Mucosa of gallbladder (tissue), 1 donor: ENCODE measurements at places on chromosomes 7 and 10.

DNA sequence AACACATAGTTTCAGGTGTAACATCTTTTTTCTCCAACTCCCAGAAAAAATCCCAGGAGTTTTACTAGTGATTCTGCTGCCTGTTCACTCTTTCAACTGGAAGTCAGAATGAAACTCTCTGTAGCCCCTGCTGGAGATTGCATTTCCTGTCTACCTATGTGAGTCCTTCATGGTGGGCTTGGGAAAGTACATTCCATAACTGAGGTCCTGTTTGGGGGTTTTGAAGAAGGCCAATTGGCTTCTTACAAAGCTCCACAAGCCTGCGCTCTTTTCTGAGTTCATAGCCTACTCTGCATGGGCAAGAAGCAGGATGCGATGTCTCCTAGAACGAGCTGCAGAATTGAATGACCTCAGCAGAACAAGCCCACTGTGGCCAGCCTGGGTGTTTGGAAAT, 86.7 kb downstream of the LYZL2 start:
- DNase-seq: no peak

DNA sequence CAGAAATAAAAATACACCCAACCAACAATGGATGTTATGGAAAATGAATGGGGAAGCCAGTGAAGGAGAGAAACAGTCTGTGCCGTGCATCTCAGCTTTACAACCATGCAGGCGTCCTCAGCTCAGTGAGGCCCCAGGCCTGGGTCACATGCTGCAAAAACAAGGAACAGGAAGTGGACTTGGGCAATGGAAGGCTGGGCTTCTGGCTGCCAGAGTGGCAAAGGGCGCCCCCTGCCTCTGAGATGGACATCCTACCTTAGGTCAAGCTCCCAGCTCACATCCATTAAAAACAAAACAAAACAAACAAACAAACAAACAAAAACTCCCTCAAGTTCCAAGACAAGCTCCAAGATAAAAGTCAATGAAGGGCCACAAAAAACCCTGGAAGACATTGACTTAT, 54.7 kb upstream of the AFAP1L2 start:
- DNase-seq: no peak

GRCh38 chr7:23334482-23335056, 35.4 kb downstream of the MALSU1 start:
- DNase-seq: peak; percentile 75

GRCh38 chr7:94941844-94942632, 34.6 kb downstream of the PPP1R9A start:
- DNase-seq: no peak

DNA sequence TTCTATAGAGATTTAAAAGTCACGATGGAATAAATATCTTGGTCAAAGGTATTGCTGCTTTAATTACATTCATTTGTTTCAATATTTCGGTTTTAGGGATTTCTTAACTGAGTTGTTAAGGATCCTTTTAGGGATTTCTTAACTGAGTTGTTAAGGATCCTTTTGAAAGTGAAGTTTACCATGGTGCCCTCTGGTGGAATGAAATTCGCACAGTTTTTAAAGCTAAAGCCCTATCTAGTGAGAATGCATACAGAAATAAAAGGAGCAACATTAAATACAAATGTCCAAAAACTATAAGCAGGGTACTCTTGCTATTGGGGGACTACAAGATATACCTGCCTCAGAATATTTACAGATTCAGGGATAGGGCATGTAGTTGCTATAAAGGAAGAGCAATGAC, 193.7 kb downstream of the RNLS start:
- peak; percentile 48 for DNase-seq

DNA sequence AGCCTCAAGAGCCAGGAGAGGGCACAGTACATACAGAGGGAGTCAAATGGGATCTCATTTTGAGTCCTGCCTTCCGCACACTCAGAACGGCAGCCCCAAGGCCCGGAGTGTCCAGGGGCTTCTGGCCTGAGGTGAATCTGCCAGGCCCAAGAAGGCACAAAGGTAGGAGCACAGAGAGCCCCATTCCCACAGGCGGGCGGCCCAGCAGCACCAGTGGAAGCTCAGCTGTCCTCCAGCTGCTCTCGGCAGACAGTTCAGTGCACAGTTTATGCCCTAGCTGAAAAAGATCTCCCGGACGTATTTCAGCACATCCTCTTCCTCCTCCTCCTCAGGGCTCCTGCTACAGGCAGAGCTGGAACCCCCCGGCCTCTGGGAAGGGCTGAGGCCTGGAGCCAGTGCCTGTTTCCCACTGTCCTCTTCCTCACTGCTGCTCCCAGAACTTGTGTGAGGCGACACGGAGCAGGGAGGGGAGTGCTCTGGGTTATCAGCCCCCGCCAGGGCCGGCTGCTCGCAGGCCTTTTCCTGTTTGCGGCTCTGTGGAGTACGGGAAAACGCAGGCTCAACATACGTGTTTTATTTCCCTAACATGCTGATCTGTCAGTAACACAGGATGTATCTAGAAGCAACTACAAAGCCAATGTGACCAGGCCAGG, 4.0 kb downstream of the CYREN start:
- DNase-seq: no peak

DNA sequence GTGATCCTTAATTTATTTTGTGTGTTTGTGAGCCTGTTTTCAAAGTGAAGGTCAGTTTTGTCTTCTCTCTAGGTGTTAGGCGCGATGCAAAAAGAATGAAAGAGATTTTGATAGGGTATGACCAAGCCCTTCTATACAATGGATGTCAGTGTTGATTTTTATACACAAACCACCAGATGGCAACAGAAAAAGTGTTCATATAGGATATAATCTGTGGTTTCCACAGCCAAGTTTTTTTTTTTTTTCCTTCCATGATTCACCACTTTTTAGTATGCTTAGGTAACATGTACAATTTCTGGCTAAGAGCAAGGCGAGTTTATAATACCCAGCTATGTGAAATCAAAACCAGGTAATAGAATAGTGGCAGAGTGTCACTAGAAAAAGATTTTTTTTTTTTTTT, 8.1 kb downstream of the SDK1 start:
- DNase-seq: no peak

- DNase-seq: no peak
Measured at GRCh38 chr10:117366741-117367140, 8.5 kb downstream of the PDZD8 start.

DNA sequence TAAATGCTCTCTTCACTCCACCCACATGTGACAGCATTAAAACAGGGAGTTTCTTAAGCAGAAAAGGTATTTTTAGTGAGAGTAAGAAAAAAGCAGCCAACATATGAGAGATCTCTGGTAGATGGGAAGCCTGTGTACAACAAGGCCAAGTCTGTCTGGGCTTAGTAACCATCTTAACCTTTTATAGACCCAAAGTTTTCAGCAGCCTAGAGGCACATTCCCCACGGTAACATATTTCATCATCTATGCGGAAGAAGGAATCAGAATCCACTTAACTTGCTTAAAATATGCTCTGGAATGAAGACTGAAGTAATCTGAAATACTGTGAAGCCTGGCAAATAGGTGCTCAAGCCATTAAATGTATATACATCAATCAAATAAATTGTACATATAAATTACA, 127.8 kb downstream of the RAPGEF5 start:
- DNase-seq: no peak

- no peak for DNase-seq
Measured at GRCh38 chr7:115306586-115306985, 384.7 kb downstream of the MDFIC start.

GRCh38 chr7:41275255-41275654, 427.6 kb downstream of the INHBA start:
- no peak for DNase-seq

DNA sequence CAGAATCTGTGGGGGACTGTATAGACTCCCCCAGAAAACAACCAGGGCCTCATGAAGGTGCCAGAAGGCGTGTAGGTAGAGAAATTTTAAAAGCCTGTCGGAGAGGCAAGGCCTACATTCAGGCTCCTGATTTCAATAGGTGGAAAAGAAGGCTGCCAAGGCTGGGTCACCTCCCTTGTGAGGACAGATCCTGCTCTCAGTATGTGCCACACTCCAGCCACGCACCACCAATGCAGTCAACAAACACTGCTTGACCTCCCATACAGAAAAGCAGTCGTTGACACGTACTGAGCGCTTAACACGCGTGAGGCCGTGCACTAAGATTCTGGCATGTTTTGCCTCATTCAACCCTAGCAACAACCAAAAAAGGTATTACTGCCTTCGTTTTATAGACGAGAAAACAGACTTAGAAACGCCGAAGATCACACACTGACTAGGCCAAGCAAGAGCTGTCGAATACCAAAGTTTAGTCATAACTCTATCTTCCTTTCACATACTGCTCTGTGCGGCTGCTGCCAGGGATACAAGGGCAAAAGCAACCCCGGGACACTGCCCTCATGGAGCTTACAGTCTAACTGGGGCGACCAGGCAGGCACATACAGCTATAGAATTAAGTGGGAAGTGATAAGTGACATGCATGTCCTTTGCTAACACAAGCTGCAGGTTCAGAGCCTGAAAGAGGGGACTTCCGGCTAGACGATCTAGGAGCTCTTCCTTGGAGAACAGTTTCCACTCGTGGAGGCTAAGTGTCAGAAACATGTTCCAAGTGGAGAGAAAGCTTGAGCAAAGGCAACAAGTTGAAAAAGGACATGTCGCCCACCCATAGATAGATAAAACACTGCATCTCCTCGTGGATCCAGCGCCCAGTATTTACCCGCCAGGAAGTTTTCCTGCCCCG, 797 bp upstream of the NKX2-3 start:
- DNase-seq: no peak

- DNase-seq: no peak
Measured at GRCh38 chr10:47443145-47443544, 40.8 kb downstream of the ANXA8 start.

GRCh38 chr7:100049441-100050291, at the start of gene ZSCAN21:
ZSCAN21 (plus strand) TSS chr7:100049774; CDS start chr7:100057007, 7,233 bp downstream.
- DNase-seq: peak; percentile 82

GRCh38 chr10:25564351-25564750, 369.7 kb upstream of the MYO3A start:
- no peak for DNase-seq

- no peak for DNase-seq
Measured at GRCh38 chr7:101848208-101848951, 31.0 kb downstream of the CUX1 start.

DNA sequence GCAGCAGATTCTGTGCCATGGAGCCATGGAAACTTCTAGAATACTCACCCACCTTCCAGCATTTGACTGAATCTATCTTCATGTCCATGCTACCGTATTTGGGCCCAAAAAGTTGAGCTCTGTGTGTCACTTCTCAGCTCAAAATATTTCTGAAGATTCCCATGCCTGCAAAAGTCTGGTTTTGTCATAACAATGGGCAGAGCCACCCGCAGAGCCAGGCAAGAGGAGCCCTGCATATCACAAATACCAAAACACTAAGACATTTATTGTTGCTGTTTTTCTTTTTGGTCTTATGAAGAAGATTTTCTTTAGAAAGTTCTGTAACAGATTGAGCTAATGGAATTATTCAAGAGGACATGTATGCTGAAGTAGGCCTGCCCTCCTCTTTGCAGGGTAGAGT, 68.1 kb downstream of the PRTFDC1 start:
- no peak for DNase-seq

GRCh38 chr7:132779164-132779563, 202.9 kb upstream of the PLXNA4 start:
- DNase-seq: no peak

GRCh38 chr7:130150587-130150986, 54.6 kb downstream of the TMEM209 start:
- DNase-seq: no peak

DNA sequence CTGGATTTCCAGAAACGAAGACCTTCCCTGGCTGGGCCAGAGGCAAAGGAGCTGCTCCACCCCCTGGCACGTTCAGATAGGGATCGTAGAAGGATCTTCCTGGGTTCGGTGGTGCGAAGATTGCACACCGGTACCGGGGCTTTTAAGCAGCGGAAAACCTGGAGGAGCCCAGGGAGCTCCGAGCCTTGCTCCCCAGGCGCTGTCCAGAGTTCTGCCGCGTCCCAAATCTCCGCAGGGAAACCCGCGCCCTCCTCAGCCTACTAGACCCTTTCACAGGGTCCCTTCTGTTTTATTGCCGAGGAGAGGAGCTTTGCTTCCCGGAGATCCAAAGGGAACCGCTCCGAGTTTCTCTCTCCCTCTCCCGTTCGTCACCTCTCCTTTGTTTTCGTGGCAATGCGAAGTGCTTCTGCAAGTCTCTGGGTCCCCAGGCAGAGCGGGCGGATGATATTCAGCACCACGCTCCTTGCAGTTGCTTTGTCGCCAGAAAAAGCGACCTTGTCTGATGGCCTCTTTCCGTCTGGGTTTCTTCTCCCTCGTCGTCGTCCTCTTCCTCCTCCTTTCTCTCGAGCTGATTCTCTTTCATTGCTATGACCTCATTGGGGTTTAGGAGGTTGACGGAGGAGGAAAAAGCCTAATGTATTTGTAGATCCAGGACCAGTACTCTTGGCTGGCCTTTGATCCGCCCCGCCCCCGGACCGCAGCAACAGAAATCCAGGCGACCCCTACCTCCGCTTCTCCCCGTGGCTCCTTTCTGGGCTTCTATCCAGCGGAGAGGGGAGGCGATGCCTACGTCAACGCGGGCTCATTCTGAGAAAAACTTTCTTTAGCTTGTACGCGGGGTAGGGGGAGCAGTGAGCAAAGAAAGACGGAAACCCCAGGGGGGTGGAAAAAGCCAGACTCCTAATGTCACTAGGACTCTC, at the start of gene TMEM196:
TSS of gene TMEM196 (minus strand) at position 777 of the 920 bp plus-strand sequence. CDS start 921 bp downstream, outside the sequence.
- DNase-seq: peak; percentile 20

DNA sequence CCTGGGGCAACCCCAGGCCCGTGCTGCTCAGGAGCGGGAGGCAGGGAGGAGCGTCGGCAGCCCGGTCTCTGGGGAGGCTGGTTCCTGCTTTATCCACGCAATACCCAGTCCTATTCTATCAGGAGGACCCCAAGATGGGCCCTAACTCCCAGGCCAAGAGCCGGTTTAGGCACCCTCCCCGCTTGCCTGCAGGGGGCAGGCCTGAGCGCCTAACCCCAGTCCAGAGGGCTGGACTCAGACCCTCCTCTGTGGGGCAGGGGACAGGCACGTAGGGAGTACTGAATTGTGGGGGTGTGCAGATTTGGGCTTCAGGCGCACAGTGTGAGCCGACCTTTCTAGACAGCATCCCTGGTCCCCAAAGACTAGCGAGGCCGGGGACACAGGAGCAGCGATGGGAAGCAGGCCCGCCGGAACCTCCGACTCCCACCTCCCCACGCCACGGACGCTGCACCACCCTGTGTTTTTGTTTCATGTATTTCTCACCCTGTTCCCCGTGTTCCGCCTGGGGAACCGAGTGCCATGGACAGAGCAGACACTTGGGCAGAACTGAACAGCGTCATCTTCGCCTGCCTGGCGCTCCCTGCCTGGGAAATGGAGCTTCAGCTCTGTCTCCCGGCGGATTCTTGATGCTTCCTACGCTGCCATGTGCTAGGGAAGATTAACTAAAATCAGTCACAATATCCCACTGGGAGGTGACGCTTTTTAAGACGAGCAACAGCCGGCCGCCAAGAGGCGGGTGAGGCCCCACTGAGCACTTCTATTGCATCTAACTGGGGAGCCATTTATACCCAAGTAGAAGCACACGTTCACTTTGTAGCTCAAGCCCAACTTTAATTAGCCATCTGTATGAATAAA, 5.3 kb downstream of the NUDT1 start:
- DNase-seq: no peak

DNA sequence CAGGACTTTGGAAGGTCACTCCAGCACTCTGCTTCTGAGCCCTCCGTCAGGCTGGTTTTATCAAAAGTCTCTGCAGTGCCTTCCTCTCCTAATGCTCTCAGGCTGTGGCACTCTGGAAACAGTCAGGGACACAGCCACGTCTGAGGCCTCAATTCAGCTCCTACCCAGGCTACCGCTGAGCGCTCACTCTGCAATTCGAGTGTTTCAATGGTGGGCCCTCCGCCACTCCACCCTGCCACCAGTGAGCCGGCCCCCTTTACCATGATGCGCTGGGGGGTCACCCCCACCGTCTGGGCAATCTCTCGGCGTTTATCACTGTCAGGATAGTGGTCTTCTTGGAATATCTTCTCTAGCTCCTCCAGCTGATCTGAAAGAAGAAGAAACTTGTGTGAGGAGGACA, 3.5 kb downstream of the NOBOX start:
- no peak for DNase-seq
